Right renal pelvis (tissue), 4 donors: ENCODE measurements at places on chromosomes 7 and 10.

DNA sequence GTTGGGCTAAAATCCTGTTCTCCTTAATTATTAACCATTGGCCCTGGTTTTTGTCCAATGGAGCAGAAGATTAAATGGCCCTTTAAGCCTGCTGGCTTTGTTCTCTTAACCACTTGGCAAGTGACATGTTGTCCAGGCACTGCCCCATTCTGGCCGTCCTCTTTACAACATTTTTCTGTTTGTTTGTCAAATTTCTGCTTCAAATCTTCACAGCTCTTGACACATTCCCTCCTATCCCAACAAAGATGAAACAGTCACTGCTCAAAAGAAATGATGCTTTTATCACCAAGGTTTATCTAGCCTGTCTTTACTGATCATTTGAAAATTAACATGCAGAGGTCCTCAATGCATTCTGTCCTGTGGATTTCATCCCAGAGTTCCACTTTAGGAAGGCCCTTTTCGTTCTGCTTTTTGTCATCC, 700.4 kb downstream of the KCNMA1 start:
- no peak for DNase-seq

- DNase-seq: no peak
Observed at GRCh38 chr7:650339-651031, 76.0 kb upstream of the DNAAF5 start.

- no peak for DNase-seq
Observed at GRCh38 chr10:2791774-2792443, 275.4 kb upstream of the PFKP start.

DNA sequence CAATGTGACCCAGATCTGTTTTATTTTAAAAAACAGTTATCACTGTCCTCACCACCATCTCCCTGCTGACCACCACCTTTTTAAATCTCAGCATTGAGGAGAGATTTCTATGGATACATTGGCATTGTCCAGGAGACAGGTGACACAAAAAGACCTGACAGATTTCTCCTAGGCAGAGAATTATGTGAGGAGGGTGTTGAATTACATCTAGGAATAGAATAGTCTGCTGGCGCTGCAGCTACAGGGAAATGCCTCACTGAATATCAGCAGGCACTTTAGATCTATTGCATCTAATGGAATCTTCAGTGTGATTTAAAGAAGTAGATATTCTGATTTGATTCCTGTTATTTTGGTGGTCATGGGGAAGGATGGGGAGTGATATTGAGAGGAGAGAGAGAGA, 593.5 kb downstream of the NRG3 start:
- DNase-seq: no peak

- peak; percentile 53 for DNase-seq
Observed at GRCh38 chr10:88989824-88990383, 694 bp upstream of the FAS start.

GRCh38 chr7:150944066-150945042, 33.8 kb downstream of the KCNH2 start:
- DNase-seq: no peak

DNA sequence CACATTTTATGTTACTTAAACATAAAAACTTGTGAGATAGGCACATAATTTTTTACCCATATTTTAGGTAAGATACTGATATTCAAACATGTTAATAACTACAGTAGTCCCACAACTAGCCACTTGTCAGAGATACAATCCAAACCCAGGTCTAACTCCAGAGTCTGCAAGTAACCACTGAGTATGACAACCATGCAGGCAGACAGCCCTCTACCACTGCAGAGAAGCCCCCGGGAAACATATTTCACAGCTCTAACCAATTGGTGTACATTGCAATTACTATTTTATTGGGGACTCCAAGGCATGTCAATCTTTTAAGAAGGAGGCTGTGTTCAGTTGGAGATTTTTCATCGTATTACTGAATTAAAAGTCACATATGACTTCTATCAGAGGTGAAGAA, 107.2 kb upstream of the FAM133B start:
- no peak for DNase-seq

DNA sequence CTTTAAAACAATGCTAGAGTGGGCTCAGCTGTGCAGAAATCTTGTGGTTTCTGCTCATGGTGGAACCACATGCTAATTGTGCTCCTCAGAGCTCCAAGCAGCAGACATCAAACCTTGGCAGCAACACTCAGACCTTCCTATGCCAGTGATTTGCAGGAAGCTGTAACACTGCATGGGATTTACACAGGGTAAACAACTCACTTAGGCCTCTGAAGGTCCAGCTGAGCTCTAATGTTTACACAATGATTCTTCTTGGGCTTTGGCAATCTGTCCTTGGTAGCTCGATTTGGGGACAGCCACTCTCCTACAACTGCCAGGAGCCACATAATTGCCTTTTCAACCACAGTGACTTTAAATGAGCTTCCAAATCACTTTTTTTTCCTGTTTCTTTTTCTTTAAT, 97.7 kb upstream of the PDLIM1 start:
- no peak for DNase-seq

DNA sequence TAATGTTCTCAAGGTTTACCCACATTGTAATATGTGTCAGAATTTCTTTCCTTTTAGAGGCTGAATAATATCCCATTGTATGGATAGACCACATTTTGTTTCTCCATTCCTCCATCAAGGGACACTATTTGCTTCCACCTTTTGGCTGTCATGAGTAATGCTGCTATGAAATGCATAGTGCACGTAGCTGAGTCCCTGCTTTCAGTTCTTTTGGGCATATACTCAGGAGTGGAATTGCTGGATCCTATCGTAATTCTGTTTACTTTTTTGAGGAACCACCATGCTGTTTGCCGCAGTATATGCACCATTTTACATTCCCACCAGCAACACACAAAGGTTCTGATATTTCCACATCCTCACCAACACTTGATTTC, 60.0 kb downstream of the PRF1 start:
- no peak for DNase-seq

DNA sequence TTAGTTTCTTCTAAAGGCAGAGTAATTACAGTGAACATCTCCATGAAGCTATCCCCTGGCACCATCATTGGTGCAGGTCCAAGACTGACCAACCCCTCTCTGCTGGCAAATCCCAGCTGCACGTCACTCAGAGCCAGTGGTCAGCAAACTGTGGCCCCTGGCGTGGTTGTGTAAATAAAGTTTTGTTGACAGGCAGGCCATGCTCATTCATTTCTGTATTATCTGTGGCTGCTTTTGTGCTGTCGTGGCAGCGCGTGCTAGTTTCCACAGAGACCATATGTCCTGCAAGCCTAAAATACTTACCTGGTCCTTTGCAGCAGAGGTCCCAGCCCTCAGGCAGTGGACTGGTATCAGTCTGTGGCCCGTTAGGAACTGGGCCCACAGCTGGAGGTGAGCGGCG, 117.6 kb upstream of the NPS start:
- no peak for DNase-seq
